Tibial artery (tissue), 4 donors: ENCODE measurements at places on chromosomes 2 and 18.
A peak's percentile ranks its signal among the peaks of the same experiment; 100 is the strongest.

DNA sequence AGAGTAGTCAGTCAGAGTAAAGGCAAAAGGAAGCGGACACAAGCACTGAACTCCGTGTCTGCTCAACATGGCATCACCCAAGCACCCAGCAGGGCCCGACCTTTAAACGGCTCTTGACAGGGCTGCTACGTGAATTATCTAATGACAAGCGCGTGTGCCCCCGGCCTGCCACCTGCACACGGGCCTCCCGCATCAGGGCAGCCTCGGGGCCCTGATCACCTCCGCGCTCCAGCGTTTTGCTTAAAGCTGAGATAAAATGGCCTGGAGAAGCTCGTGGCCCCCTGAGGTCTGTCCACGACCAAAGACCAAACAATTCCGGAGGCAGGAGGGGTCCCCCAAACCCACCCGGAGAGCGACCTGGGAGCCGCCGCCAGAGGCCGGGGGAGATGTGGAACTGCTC, 376 bp downstream of the NDUFA10 start:
- DNase-seq: peak; percentile 61

DNA sequence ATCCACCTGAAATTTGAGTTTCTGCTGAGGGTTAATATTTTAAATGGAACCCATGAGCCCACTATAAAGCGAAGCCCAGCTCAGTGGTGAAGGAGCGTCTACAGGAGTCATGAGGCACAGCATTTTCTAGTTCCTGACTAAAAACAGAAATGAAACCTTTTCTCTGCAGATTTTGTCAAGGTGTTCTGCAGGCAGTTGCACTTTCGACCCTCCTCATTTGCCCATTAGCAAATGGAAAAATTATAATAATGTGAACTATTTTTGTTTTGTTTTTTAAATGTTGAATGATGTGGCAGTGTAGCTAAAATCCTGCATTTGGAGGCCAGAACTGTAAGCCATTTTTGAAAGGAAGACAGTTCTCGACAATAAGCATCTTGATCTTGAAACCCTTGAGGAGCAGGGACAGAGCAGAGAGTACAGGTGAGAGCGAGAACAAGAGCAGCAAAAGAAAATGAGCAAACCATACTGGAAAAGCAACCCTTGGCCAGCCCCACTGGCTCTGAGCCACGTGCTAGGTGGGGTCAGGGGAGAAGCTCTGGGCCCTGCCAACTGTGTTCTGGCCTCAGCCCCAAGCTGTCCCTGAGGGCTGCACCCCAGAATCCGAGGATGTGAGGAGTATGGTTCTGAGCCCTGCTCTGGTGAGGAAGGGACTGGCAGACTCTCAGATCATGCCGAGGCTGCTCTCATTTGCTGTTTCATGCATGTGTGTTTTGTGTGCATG, 26.4 kb upstream of the COPS8 start:
- DNase-seq: no peak

- no peak for DNase-seq
Measured at GRCh38 chr2:201680743-201681142, 17.7 kb downstream of the MPP4 start.

DNA sequence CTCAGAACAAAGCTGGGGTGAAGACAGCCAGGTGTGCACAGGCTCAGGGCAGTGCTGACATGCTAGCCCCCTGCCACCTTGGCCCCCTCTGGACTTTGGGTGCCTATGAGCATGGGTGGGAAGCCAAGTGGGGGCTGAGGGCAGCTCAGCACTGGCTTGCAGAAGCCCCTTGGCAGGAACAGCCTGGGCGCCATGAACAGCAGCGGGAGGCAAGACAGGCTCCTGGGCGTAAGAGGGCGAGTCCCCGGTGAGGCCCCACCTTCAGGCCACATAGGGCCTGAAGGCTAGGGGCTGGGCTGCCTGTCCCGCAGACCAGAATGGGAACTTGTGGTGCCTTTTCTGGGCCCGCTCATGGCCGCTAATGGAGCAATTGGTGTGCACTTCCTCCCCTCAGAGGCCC, 47.0 kb upstream of the COX7A2L start:
- DNase-seq: no peak

DNA sequence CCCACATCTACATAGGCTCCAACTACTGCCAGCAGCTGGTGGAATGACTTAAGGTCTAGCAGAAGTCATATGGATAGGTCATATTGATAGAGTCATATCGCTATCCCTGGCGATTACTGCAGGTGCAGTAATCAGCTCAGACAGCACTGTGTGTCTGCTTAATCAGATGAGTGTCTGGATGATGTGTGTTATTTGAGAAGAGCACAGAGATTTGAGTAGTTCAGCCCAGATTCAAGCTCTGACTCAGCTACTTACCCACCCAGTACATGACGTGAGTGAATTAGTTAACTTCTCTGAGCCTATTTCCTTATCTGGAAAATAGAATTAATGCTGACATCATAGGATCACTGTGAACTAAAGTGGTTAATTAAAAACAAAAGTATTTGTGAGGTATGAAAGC, 78.9 kb downstream of the EHD3 start:
- DNase-seq: no peak

- DNase-seq: no peak
Measured at GRCh38 chr2:207337234-207338219, 171.8 kb upstream of the KLF7 start.

- no peak for DNase-seq
Measured at GRCh38 chr2:229129738-229130371, 141.2 kb downstream of the PID1 start.

DNA sequence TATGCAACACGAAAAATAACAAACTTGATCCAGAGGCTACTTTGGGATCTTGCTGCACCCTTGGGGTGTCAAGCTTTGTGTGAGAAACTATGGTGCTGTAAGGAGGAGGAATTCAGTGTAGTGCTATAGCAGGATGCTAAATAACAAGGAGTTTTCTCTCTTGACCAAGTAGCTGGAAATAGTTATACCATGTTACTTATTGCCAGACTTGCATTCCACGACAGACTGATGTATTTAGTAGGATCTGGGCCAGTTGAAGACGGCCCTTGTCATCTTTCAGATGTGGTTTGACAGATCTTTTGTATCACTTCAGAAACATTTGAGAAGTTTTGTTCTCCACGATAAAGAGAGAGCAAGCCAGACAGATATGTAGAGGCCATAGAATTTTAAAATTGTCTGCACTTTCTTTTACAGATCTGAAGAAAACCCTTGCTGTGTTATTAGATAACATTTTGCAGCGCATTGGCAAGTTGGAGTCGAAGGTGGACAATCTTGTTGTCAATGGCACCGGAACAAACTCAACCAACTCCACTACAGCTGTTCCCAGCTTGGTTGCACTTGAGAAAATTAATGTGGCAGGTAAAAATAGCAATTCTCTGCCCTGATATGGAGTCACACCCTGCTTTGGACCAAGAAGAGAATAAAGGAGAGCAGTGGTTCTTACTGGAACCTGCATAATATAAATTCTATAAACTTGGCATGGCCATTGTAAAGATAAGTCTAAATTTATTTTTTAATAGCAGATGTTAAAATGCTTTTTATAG, 16.3 kb downstream of the MGAT5 start:
- DNase-seq: no peak

DNA sequence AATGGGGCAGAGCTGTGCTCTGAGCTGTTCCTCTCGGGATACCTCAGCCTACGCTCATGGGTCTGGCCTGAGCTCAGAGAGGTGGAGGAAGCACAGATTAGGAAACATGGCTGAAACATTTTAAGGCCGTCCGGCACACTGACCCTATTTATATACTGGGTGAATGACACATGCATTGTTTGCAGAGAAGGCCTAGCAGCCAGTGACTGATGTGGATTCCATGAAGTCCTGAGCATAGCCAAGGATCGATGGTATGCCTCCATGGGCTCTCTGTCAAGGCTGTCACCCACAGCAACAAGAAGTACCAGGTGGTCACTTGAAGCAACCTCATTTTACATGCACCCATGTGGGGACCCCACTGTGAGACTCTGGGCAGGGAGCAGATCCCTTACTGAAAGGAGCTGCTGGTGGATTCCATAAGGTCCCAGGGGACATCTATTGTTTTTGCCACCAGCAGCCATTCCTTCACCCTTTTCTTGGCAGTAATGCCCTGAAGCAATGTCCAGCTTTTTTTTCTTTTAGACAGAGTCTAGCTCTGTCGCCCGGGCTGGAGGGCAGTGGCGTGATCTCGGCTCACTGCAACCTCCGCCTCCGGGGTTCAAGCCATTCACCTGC, 8.4 kb downstream of the PTMA start:
- DNase-seq: no peak

DNA sequence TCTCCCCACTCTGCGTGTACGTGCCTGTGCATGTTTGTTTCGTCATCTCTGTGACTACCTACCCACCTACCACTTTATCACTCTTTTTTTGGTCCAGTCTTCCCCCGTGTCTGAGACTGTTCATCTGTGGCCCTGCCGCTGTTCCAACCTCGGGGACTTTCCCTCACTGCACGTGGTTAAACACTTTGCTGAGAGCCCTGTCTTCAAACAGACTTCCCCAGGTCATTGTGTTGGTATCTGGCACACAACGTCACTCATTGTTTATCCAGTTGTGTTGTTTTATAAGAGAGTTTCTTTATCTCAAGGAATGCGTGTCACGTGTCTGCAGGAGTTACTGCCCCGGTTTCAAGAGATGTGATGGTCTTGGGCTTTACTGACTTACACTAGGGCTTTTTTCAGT, 262.0 kb upstream of the RASGRP3 start:
- no peak for DNase-seq

DNA sequence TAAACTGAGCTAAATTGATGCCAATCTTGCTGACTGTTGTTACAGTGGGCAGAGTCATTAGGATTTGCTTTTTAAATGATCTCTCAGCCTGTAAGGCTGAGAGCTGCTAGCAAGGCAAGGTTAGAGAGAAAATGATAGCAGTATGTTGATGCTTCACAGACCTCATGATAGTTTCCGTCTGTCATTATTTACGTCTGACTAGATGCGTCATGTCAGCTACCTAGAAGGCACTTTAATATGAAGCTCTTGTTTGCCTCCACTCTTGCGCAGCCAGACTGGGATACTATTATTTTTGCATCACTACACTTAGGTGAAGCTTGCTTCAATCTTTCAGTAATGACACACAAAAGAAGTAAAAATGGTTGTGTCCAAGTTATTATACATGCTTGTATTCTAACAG, 313.8 kb downstream of the LNPK start:
- DNase-seq: no peak

DNA sequence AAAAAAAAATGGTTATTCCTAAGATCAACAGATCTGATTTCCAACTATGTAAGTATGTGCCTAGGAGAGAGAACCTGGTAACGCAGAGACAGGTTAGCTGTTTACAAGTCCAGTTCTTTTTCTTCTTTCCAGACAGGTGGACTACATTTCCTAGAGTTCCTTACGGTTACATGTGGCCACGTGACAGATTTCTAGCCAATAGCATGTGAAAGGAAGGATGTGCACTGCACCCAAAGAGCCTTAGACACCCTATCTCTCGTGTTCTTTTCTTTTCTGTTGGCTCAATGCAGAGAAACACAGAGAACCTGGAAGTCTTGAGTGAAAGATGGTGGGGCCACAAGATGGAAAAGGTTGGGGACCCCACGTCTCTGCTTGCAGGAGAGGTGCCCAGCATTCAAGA, 375.9 kb downstream of the TNS1 start:
- DNase-seq: no peak

- no peak for DNase-seq
Measured at GRCh38 chr2:37501113-37501512, 156.7 kb downstream of the QPCT start.

- no peak for DNase-seq
Measured at GRCh38 chr2:218397463-218397819, 2.2 kb upstream of the CTDSP1 start.

DNA sequence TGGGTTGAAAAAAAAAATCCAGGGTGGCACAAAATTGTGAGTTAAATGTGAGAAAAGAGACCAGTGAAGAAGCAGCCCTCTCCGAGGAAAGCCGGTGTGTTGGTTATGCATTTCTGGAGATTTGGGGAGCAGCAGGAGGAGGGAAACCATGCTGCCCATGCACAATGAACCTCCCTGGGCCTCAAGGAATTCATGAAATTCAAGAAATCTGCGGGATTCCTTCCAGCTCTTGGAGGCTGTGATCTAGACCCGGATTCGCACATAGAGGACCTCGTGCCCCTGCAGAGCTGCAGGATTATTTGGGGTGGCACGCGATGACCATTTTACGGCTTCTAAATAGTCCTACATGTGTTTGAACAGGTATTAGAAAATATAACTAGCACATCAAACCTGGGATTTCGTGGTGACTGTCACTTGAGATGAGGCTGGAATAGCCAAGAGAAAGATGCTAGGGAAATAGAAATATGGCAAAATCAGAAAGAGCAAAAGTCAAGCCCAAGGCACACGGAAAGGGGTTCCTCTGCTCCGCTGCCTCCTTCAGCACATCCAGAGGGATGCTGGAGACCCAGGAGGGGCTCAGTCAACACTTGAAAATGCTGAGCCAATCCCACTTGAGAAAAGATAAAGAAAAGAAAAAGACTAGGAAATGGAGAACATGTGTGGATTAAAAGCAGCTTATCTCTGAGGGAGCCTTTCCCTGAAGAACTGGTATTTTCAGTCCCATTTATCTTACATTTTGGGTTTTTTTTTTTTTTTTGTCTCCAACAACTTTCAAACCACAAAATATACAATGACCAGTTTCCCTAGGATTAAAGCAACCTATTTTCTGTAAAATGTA, 22.0 kb downstream of the KCTD1 start:
- DNase-seq: no peak

DNA sequence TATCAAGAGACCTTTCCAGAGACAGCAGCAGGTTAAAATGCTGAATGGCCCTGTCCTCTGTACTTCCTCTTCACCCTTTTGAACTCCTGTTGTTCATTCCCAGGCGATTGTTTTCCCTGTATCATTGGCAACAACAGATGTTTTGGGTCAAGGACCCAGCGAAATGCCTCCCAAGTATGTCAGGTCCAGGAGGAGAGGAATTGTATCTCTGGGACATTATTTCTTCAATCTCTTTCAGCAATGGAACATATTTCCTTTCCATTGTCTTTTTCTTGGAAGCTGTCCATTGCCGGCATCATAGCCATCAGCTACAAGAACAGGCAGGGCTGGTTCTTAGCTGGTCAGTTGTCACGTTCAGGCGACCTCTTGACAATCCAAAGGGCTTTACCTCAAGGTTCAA, 76.2 kb downstream of the NRP2 start:
- no peak for DNase-seq

GRCh38 chr2:98634406-98635092, 26.2 kb downstream of the UNC50 start:
- no peak for DNase-seq

- no peak for DNase-seq
Measured at GRCh38 chr2:86283411-86284030, 53.9 kb downstream of the REEP1 start.

- no peak for DNase-seq
Measured at GRCh38 chr2:2851806-2852777, 521.0 kb upstream of the MYT1L start.

GRCh38 chr2:153417077-153417476, 61.5 kb downstream of the RPRM start:
- no peak for DNase-seq

DNA sequence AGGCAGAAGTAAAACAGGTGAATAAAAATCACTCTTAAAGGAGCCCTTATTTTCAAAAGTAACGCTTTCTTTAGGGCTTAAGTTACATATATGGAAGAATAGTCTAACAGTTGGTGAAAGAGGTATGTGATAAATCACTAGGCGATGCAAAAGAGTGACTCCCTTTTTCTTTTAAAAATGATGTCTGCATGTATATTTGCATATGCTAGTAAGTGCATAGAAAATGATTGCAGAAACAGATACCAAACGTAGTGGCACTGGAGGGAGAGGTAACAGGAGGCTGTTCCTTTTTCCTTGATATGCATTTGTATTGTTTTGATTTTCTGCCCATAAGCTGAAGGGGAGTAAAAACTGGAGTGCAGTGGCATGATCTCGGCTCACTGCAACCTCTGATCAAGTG, 158.3 kb downstream of the PRPF40A start:
- no peak for DNase-seq

- DNase-seq: no peak
Measured at GRCh38 chr2:9535177-9535576, 20.5 kb downstream of the ADAM17 start.
